ENCODE measurements at places on chromosomes 3 and 15. TPM values are rescaled to one million over a fixed set of nuclear protein-coding genes. Genes with fewer than 3 reads are reported as not detected.

GRAMD1C gene
- total RNA-seq = 6.8 TPM

GFM1 gene
- 22.7 TPM for total RNA-seq

CACNA1D gene
- 0.32 TPM for total RNA-seq

CYP1A1 gene
- 0.32 TPM for total RNA-seq

PLCH1 gene
- 0.09 TPM for total RNA-seq

C2CD4A gene
- total RNA-seq = not detected

ZNF660 gene
- 2.1 TPM for total RNA-seq

ERC2 gene
- not detected for total RNA-seq

GRK7 gene
- total RNA-seq = not detected

FAM174B gene
- total RNA-seq = 4.1 TPM

IMPG2 gene
- 0.86 TPM for total RNA-seq

FOXL2 gene
- total RNA-seq = under 0.01 TPM

IL17RE gene
- total RNA-seq = 0.63 TPM

RYR3 gene
- total RNA-seq = under 0.01 TPM

RHCG gene
- 0.16 TPM for total RNA-seq

ARHGEF3 gene
- 23.0 TPM for total RNA-seq

UROC1 gene
- total RNA-seq = not detected

SCN11A gene
- total RNA-seq = not detected

NR1I2 gene
- total RNA-seq = under 0.01 TPM

SH3GL3 gene
- 0.16 TPM for total RNA-seq

CHSY1 gene
- total RNA-seq = 16.2 TPM

SMCO1 gene
- not detected for total RNA-seq

NCKIPSD gene
- total RNA-seq = 9.4 TPM

AADACL2 gene
- not detected for total RNA-seq

IL12A gene
- 0.17 TPM for total RNA-seq

DISP2 gene
- total RNA-seq = 0.16 TPM

ZIC4 gene
- total RNA-seq = not detected

PIGZ gene
- 1.3 TPM for total RNA-seq

TMEM87A gene
- 35.9 TPM for total RNA-seq

PCYT1A gene
- 125 TPM for total RNA-seq

NPAP1 gene
- under 0.01 TPM for total RNA-seq

PIGBOS1 gene
- total RNA-seq = 5.8 TPM

WNT7A gene
- not detected for total RNA-seq

HRH1 gene
- 38.1 TPM for total RNA-seq

SCN5A gene
- total RNA-seq = under 0.01 TPM

CLDN11 gene
- 632 TPM for total RNA-seq

TM4SF4 gene
- total RNA-seq = not detected

TTC21A gene
- total RNA-seq = 4.8 TPM

PLXNA1 gene
- 25.5 TPM for total RNA-seq

FBXO45 gene
- 4.7 TPM for total RNA-seq

MINAR1 gene
- total RNA-seq = 0.63 TPM

P2RY1 gene
- total RNA-seq = 2.5 TPM

All from bronchial smooth muscle cell (primary cell).